ENCODE measurements at places on chromosomes 11 and 22. TPM values are rescaled to one million over a fixed set of nuclear protein-coding genes. Genes with fewer than 3 reads are reported as not detected.

The CDK2AP2 gene
- polyA plus RNA-seq = 89.6 TPM

The GCAT gene
- 47.5 TPM for polyA plus RNA-seq

The PHETA2 gene
- polyA plus RNA-seq = 8.4 TPM

The VPREB1 gene
- polyA plus RNA-seq = not detected

The ALDH3B2 gene
- polyA plus RNA-seq = not detected

The MIAT gene
- polyA plus RNA-seq = 27.6 TPM

The APLNR gene
- polyA plus RNA-seq = 0.66 TPM

The OR2D2 gene
- polyA plus RNA-seq = 0.08 TPM

The PKNOX2 gene
- 2.5 TPM for polyA plus RNA-seq

The TMPRSS4 gene
- polyA plus RNA-seq = 0.13 TPM
